ENCODE measurements at places on chromosomes 6 and 20.

DNA sequence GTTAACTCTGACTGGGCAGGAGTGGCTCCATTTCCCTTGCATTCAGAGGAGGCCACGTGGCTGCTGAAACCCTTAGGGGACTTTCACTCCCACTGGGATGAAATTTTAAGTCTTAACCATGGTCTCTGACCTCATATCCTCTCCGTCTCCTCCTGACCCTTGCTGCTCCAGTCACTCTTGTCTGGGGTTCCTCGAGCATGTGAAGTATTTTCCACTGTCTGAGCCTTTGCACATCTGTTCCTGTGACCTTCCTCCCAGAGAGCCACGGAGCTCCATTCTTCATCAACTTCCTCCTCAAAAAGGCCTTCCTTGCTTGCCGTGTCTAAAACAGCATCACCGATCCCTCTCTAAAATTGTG, 153.0 kb upstream of the UST start:
- DNase-seq = no peak

DNA sequence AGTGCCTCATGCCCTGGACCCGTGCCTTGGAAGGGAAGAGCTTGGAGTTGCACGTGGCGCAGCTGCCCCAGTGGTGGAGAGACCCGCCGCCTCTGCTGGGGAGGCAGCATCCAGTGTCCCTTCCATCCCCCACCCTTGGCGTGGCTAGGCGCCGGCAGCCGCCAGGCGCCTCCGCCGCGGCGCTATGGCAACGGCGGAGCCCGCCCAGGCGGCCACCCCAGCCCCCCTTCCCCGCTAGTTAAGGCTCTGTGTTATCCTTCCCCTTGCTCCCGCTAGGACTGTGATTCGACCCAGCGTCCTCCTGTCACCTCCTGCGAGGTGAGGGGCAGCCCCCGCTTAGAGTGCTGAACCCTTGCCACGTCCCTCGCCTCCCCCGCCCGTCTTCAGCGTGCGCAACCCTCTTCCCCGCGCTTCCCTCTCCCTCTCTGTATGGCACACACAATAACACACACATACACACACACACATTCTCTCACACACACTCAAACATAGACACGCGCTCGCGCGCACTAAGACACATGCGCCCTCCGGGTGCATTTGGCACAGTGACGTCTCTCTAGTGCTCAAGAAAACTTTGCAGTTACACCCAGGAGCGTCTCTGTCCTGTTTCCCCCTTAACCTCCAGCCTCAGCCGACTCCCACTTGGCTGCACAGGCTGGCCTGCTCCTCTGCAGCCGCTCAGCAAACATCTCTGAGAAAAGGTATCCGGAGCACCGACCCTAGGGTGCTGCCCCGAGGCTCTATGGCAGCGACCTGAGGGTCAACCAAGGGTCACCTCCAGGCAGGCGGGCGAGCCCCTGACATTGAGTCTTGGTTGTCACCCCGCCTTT, 8.5 kb downstream of the GRIK2 start:
- DNase-seq = no peak

GRCh38 chr20:1171461-1172093, 13.2 kb downstream of the TMEM74B start:
- peak; percentile 34 for DNase-seq

- no peak for DNase-seq
Measured at GRCh38 chr20:35299780-35300179, 7.6 kb upstream of the FAM83C start.

GRCh38 chr6:142306736-142307135, 4.9 kb downstream of the ADGRG6 start:
- no peak for DNase-seq

GRCh38 chr6:101544286-101544685, 150.8 kb downstream of the GRIK2 start:
- DNase-seq = no peak

- DNase-seq = no peak
Measured at GRCh38 chr6:74091136-74091793, 395.3 kb downstream of the CD109 start.

DNA sequence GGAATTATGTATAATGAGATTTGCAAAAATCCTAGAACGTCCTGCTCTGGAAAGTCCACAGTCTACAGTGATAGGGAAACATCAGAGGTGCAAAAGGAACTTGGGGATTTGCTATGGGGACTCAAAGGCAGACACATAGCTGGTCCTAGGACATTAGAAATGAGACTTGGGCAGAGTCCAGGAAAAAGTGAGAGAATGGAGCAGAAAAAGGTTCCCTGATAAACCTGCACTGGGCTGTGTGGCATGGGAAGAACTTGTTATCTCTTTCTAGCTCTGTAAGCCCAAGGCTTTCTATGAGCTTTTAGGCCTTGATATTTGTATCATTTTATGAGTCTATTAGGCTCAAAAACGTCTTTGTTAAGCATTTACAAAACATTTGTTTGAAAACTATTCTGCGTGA, 15.2 kb downstream of the PRND start:
- no peak for DNase-seq

DNA sequence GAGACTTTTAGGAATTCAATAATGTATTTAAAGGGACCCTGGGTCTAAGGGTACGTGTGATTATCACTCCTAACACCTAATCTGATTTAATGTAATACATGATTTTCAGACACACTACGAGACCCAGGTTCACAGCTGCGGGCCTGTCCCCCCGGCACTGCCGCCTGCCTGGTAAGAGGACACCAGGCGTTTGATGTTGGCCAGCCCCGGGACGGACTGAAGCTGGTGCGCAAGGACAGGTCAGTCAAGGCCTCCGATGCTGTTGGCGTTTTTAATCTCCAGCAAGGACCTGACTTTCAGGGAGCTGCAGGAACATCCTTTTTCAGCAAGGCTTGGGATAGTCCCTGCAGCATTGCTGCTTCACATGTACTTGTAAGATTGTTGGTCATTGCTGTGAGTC, 58.2 kb downstream of the IGF2R start:
- no peak for DNase-seq

GRCh38 chr6:33694977-33695376, 16.5 kb downstream of the UQCC2 start:
- no peak for DNase-seq

DNA sequence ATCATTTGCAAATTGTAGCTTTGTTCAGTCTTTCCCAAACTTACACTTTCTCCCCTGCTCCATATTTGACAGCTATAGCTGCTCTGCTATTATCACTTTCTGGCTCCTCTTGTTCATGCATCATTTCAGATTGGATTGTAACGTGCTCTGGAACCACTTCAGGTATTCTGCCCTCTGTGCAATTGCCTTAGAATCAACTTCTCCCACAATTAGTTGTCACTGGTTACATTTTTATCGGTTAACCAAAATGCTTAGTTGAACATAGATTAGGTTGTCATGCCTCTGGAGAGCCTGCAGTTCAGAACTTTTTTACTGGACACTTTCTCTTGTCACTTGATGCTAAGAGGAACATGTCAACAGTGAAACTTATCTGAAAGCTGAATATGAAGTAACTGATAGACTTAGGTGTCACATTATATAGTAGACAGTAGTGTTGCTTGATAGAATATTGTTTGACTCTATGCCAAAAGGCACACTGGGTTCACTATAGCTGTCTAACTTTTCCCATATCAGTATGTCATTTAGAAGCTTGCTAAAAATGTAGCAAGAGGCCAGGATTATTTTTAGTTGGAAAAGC, 127.7 kb upstream of the PTPRK start:
- no peak for DNase-seq

- DNase-seq = no peak
Measured at GRCh38 chr6:139784222-139784769, 409.8 kb upstream of the CITED2 start.

DNA sequence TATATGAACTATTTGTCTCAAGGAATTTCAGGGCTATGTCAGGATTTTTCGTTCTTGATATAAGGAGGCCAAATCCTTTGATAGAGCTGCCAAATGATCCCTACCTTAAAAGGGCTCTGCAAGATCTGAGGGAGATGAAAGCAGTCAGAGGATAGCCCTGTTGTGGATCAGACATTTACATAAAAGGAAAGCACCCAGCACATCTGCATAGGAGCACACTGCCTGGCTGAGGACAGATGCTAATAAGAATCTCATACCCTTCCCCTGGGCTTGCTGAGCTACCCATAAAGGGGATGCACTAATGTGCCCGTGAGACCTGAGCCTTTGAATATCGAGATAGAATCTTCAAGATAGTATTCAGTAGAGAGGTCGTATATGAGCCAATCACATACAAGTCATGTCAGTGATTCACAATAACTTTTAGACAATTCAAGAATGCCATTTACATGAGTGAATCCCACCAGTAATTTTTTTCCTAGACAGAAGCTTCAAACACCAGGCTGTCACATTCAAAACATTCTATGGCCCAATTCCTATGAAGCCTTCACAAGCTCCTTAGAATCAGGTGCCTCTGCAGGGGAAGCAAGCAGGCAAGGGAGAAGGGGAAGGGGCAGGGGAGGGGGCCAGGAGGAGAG, 71.1 kb downstream of the STMND1 start:
- DNase-seq = no peak

DNA sequence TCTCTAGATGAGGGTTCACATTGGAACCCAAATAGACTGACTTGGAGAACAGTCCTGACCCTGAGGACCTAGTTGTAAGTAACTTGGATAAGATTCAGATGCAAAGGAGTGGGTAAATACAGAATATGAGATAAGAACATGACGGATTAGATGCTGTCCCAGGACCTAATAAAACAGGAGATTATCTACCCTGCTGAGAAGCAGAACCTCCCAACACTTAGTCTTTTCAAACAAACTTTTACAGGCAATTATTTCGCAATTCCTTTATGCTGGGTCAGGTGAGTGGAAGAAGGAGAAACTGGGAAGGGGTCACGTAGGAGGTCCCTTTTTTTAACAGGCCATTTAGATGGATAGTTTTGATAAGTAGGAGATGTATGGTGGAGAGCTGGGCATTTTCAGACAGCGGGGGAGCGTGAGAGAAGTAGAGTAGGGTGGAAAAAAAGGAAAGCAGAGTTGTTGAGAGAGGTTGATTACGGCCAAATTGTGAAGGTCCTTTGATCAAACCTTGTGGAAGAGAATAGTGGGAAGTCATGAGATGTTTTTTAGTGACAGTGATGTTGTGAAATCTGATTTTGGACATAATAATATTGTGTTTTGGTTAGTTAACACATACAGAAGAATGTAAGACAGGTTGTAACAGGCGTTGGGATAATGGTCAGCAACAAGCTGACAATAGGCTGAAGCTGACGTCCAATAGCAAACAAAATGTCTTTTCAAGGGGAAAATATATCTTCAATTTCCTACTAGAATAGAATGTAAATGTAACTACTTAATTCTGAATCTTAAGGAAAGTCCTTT, 32.8 kb downstream of the FAM83B start:
- DNase-seq = no peak

- no peak for DNase-seq
Measured at GRCh38 chr20:16861708-16862107, 113.5 kb downstream of the OTOR start.

DNA sequence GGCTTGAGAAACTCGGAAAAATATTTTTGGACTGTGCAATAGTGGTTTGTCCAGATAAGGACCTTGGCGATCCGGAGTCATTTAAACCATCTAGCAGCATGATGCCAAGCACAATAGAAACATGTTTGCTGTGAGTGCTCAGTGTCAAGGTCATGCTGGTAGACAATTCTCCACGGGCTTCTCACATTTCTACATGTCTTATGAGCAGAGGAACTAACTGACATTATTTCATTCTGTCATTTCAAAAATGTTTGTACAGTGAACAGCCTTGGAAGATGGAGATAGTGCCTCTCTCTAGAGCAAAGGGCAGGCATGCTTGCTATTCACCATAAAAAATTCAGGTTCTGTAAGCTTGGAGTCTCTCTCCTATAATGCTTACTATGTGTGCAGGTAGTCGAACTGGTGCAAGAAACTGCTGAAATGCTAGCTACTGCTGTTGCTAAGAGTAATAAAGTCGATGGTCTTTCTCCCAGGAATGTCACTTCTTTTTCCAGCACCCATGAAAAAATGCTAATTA, 25.4 kb upstream of the CCN2 start:
- no peak for DNase-seq

DNA sequence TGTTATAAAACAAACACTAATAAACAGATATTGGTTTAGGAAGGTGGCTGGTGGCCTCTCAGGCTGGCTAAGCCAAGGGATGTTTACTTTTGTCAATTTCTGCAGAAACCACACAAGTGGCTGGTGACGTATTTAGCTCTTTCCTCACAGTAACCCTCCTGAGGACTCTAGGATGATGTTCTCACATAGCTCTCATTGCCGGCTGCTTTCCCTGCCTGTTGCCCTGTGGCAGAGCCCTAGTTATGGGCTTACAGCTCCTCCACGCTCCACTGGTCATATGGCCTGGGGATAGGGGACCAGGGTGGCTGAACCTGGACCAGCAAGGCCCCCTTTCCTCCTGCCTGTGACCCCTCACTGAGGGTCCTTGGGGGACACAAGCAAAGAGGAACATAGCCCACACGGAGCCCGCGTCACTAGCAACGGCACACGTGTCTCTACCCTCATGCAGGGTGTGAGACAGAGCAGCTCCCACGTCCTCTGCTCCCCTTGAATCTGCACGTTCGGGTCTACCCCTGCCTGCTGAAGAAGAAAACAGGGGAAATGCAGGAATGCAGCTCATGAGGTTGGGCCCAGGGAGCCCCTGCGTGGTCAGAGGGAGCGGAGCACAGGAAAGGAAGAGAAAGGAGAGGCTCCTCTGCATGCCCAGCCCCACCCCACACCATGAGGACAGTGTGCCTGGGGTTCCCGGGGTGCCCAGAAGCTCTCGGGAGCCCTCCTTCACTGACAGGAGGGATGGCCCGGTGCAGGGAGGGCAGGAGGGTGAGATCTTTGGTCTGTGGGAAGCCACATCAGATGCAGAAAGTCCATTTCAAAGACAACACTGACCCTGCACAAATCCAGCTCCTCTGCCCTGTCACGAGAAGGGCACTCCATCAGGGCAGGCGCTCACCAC, 13.9 kb downstream of the RAMACL start:
- DNase-seq = no peak

DNA sequence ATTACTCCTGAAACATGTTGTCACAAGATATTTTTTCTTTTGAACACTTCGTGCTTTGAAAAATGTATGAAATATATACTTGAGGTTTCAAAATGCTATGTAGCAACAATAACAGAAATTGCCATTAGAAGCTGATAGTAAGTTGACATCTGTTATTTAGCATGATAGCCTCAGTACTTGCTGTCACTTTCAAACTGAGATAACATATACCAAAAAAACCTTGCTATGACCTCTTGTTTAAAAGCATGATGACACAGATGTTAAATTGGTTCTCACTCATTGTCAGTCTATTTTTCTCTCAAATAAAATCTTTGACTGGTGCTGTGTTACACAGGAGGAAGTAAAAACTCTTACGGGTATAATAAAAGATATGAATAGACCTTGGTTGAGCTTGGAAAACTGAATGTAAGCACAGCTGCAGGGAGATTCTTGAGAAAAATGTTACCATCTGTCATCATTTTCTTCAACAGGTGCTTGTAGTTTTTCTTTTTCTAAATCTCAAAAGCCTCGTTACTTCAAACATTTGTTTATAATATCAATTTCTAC, 18.6 kb downstream of the MOXD1 start:
- DNase-seq = no peak

GRCh38 chr6:38580030-38580429, 59.7 kb downstream of the BTBD9 start:
- no peak for DNase-seq

- no peak for DNase-seq
Measured at GRCh38 chr20:38842026-38842425, 36.5 kb downstream of the PPP1R16B start.

GRCh38 chr6:158645064-158646022, 800 bp upstream of the DYNLT1 start:
- DNase-seq = peak; percentile 50

GRCh38 chr6:16320533-16321340, 82.3 kb downstream of the GMPR start:
- no peak for DNase-seq

- no peak for DNase-seq
Measured at GRCh38 chr6:134449781-134450180, 131.9 kb upstream of the SGK1 start.
